ENCODE measurements at places on chromosomes 6 and 20. TPM values are rescaled to one million over a fixed set of nuclear protein-coding genes. Genes with fewer than 3 reads are reported as not detected.

DNA sequence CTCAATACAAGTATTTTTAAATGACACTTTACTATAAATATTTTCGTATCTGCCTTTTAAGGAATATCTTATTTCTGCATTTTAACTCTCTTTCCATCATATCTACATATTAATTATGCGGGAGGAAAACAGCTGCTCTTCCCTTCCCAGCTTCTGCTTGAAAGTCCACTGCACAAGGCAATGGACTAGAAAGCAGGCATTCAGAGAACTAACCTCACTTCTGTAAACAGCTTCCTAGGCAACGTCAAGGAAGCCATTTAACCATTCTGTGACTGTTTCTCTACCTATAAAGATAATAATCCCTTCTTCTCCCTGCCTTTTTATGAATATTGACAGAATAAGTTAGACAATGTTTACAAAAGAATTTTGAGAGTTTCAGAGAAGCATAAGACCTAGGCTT, 319.4 kb downstream of the BTBD9 start:
- DNase-seq: no peak

DNA sequence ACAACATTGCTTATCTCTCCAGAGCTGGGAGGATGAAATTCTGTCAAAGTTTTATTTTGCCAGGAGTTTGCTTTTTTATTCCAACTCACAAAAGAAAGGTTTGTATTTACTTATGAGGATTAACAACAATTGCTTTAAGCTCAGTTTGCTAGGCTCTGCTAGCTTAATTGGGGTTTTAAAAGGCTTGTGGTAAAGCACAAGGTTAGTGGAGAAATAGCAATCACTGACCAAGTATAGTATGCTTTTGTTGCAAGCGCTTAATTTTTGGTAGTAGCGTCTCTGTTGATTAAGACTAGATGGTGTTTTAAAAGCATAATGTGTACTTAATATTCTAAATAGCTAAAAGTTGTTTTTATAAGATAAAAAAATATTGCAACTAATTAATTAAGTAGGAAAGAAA, 45.7 kb downstream of the TINAG start:
- no peak for DNase-seq

DNA sequence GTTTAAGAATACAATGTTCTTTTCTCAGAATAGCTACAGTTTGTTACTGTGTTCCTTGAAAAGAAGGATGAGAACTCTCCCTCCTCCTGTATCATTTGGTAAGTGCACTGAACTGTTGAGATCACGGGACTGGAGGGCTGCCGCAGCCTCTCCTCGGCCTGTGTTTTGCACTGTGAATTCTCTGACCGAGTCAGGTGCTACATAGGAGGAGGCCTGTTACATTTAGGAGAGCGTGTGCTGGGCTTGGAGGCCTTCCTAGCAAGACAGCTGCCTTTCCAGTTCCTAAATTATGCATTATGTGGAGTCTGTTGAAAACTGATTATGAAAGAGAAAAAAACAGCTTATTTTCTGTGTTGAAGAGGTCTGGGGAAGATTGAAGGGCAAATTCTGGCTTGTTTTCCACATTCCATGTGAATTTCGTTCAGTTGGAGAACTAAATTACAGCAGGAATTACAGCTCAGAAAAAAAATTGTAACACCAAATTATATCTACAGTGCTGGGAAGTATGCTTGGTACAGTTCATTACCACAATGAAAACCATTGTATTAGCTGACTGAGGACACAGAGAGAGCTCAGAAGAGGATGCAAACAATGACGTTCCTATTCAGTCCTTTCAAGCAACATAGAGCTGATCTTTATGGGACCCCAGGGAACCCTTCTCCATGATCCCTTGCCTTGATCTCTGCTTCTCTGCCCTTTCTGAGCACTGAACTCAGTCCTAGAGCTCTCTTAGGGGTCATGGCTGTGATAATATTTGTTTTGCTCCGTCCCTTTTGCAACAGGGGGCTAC, 2.8 kb downstream of the TMC2 start:
- no peak for DNase-seq

- no peak for DNase-seq
These were observed 494.0 kb downstream of the ADGRB3 start for GRCh38 chr6:69129046-69129445.

DNA sequence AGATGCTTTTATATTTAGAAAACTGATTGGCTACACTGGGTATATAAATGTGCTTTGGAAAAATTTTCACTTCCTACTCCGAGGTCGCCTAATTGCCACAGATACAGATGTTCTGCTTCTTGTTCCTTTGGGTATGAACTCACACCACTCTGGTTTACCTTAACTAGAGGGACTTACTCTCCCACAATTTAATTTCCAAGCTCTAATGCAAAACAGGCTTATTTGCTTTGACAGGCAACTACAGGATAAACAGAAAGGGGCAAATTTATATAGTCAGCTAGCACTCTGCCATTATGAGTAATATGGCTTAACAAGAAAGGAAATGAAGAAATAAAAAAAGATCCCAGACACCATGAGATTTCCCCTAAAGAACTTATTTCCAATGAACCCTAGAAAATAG, 156.9 kb upstream of the ZFP64 start:
- no peak for DNase-seq

- DNase-seq: no peak
These were observed 272.1 kb downstream of the ZFAND3 start for GRCh38 chr6:38091613-38092012.

DNA sequence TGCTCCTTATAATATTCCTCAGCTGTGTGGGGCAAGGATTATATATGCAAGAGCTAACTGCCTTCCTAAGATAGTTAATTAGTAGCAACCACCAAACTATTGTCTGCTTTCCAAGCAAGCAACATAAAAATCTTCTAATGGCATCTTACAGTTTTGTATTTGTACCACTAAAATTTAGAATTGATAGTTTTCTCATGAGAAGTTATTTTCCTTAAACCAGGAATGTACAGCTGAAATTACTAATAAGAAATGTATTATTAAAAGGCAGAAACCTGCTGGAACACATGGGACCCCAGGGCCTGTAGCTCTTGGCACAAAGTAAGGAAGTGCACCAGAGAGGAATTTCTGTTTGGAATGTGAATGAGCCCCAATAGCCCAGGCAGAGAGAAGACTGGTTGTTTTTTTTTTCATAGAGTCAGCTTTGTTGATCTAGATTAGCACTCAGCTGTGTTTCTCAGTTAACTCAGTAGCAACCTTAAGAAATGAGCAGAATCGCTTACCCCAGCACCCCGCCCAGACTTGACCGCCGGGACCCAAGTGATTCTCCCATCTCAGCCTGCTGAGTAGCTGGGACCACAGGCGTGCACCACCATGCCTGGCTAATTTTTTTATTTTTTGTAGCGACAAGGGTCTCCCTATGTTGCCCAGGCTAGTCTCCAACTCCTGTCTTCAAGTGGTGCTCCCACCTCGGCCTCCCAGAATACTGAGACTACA, 2.6 kb downstream of the MGME1 start:
- DNase-seq: no peak

DNA sequence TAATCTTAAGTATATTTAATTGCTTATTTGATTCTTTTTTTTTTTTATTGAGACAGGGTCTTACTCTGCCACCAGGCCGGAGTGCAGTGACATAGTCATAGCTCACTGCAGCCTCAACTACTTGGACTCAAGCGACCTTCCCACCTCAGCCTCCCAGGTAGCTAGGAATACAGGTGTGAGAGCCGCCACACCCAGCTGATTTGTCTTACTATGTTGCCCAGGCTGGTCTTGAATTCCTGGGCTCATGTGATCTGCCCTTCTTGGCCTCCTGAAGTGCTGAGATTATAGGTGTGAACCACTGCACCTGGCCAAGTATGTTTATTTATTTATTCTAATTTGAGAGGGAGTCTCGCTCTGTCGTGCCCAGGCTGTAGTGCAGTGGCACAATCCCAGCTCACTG, 38.2 kb downstream of the PTPN1 start:
- DNase-seq: no peak

- no peak for DNase-seq
These were observed 293.5 kb upstream of the FERMT1 start for GRCh38 chr20:6416371-6416770.

DNA sequence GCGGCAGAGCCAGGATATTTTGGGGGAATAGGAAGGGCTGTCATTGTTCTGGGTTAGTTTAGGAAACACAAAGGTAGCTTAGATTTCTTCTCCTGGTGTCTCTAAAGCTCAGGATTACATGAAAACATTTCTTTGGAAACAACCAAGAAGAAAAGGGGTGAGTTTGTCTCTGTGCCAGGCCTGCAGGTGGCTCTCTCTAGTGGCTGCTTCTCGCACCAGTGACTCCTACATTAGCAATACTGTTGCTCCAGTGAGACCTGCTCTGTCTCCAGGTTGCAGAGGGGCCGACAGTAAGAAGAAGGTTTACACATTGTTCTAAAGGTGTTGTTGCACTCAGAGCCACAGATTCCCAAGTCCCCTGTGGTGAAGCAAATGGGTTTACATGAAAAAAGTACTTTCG, 104.6 kb upstream of the GLP1R start:
- no peak for DNase-seq

GRCh38 chr6:163284151-163284550, 130.4 kb upstream of the QKI start:
- DNase-seq: no peak

GRCh38 chr6:2426561-2427340, 181.3 kb upstream of the GMDS start:
- DNase-seq: no peak

CST5 gene
- not detected for polyA plus RNA-seq

FUT9 gene
- polyA plus RNA-seq: 0.16 TPM

NHSL1 gene
- polyA plus RNA-seq: 23.6 TPM

SCAF8 gene
- polyA plus RNA-seq: 30.7 TPM

DCDC2 gene
- polyA plus RNA-seq: 0.06 TPM

C20orf204 gene
- 1.4 TPM for polyA plus RNA-seq

BANF2 gene
- not detected for polyA plus RNA-seq

PTK6 gene
- polyA plus RNA-seq: 0.34 TPM
